PC-3 (cell line): ENCODE measurements at places on chromosomes 12 and 14. TPM values are rescaled to one million over a fixed set of nuclear protein-coding genes. Genes with fewer than 3 reads are reported as not detected.

The LRP6 gene
- total RNA-seq: 15.5 and 17.3 TPM in 2 replicates

GRCh38 chr14:75084513-75084912, 15.1 kb downstream of the ZC2HC1C start:
- no peaks in the 10 kb centered on the region for H3K27me3 ChIP-seq
- no peak overlapping the region for H3K4me3 ChIP-seq
- H3K4me1 ChIP-seq: no peaks in the 10 kb centered on the region
- peak; percentile 71 for DNase-seq

DNA sequence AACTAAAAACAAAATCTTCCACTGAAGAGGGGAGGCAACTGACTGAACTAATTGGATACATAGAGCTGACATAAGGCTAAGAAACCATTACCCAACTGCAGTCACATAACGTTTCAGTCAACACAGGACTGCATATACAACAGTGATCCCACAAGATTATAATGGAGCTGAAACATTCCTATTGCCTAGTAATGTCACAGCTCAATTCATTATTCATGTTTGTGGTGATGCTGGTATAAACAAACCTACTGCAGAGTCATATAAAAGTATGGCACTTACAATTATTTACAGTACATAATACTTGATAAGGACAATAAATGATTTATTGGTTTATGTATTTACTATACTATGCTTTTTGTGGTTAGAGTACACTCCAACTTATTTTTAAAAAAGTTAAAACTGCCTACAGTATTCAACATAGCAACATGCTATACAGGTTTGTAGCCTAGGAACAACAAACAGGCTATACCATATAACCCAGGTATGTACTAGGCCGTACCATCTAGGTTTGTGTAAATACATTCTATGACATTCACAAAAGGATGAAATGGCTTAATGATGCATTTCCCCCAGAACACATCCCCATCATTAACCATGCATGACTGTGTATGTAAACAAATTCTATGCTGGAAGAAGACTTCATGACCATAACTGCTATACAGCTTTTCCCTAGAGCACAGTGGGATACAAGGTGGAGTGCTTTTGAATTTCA, 4.3 kb downstream of the NAP1L1 start:
- H3K4me3 ChIP-seq: 0 out of 2 replicates have a peak overlapping the region, but pooled peaks have one; percentile 4
- H3K4me1 ChIP-seq: peaks cover 24% of the 10 kb centered on the region
- H3K36me3 ChIP-seq: peaks cover 48% of the 10 kb centered on the region
- H3K27me3 ChIP-seq: no peaks in the 10 kb centered on the region
- H3K27ac ChIP-seq: no peak overlapping the region

GRCh38 chr14:58884442-58884841, 246.7 kb downstream of the DACT1 start:
- peaks cover 24% of the 10 kb centered on the region; the same call in 1 of the 2 replicates for H3K27me3 ChIP-seq
- H3K4me3 ChIP-seq: no peak overlapping the region
- no peaks in the 10 kb centered on the region for H3K4me1 ChIP-seq
- H3K36me3 ChIP-seq: no peaks in the 10 kb centered on the region
- DNase-seq: peak; percentile 38
- H3K27ac ChIP-seq: no peak overlapping the region

DNA sequence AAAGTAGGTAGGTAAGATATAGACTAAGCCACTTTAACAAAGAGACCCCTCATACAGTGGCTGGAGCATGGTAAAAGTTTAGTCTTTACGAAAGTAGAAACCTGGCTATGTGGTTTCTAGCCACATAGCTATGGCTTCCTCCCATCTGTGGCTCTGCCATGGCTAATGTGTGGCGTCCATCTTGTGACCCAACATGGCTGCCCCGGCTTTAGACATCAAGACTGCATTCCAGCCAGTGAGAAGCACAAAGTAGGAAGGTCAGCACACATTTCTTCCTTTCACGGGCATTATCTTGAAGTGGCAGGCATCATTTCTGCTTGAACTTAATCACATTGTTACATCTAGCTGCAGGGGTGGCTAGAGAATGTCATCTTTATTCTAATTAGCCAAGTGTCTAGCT, 148.3 kb downstream of the TBX5 start:
- H3K4me3 ChIP-seq: no peak overlapping the region
- no peaks in the 10 kb centered on the region for H3K4me1 ChIP-seq
- H3K27ac ChIP-seq: no peak overlapping the region
- H3K36me3 ChIP-seq: no peaks in the 10 kb centered on the region

The LAG3 gene
- total RNA-seq: 0.40 and 0.58 TPM in 2 replicates

DNA sequence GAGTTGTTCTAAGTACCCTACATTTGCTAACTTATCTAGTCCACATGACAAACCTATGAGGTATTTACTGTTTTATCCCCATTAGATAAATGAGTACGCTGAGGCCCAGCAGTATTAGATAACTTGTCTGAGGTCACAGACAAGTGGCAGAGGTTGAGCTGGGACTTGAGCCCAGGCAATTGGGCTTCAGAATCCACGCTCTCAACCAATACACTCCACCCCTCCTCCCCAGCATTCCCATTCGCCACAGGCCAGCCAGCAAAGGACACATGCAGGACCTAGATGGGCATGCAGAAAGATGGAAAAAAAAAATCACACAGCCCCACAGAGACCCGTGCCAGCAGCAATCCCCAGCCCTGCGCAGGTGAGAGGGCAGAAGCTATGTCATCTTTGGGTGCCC, 12.4 kb downstream of the HDAC7 start:
- H3K27ac ChIP-seq: no peak overlapping the region
- no peak for DNase-seq
- peaks cover 9% of the 10 kb centered on the region for H3K4me1 ChIP-seq
- H3K36me3 ChIP-seq: peaks cover 14% of the 10 kb centered on the region

The IL31 gene
- not detected in 2 replicates for total RNA-seq

GRCh38 chr12:127237151-127237550, 1029.8 kb upstream of the TMEM132C start:
- DNase-seq: no peak
- H3K36me3 ChIP-seq: no peaks in the 10 kb centered on the region
- H3K27me3 ChIP-seq: no peaks in the 10 kb centered on the region
- no peak overlapping the region for H3K4me3 ChIP-seq
- no peak overlapping the region for H3K27ac ChIP-seq

- H3K36me3 ChIP-seq: no peaks in the 10 kb centered on the region
- peaks cover 7% of the 10 kb centered on the region for H3K4me1 ChIP-seq
- H3K4me3 ChIP-seq: no peak overlapping the region
- no peak for DNase-seq
Measured at GRCh38 chr14:35247777-35248475, 44.3 kb upstream of the PSMA6 start.
